ENCODE measurements at places on chromosomes 3 and 15.

- DNase-seq: no peak
These were observed 246.5 kb downstream of the MYRIP start for GRCh38 chr3:40055956-40056355.

GRCh38 chr3:138786788-138787271 is 47.9 kb downstream of the PIK3CB start:
- no peak for DNase-seq

- DNase-seq: no peak
These were observed 17.9 kb upstream of the SEC13 start for GRCh38 chr3:10338591-10339353.

DNA sequence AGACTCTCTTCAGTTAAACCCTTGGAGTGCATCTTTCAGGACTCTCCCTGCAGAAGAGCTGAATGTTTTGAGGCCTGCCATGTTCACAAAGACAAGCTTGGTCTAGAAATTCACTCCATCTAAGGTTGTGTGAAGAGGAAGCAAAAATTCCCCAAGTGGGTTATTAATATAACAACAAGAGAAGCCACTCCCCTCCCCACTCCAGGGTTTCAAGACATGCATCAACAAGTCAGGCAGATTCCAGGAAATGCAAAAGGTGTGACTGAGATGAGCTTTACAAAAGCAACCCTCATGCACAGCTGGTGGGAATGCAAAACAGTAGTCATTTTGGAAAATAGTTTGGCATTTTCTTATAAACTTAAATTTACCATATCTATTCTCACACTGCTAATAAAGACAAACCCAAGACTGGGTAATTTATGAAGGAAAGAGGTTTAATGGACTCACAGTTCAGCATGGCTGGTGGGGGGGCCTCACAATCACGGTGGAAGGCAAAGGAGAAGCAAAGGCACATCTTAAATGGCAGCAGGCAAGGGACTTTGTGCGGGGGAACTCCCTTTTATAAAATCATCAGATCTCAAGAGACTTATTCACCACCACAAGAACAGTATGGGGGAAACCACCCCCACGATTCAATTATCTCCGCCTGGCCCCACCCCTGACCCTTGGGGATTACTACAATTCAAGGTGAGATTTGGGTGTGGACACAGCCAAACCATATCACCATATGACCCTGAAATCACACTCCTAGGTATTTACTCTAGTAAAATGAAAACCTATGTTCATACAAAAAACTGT is 31.3 kb downstream of the TARS3 start:
- no peak for DNase-seq

- no peak for DNase-seq
These were observed at the start of gene DISP2 for GRCh38 chr15:40357723-40358470. DISP2 (plus strand) TSS chr15:40358219; CDS start chr15:40358322, 103 bp downstream.

DNA sequence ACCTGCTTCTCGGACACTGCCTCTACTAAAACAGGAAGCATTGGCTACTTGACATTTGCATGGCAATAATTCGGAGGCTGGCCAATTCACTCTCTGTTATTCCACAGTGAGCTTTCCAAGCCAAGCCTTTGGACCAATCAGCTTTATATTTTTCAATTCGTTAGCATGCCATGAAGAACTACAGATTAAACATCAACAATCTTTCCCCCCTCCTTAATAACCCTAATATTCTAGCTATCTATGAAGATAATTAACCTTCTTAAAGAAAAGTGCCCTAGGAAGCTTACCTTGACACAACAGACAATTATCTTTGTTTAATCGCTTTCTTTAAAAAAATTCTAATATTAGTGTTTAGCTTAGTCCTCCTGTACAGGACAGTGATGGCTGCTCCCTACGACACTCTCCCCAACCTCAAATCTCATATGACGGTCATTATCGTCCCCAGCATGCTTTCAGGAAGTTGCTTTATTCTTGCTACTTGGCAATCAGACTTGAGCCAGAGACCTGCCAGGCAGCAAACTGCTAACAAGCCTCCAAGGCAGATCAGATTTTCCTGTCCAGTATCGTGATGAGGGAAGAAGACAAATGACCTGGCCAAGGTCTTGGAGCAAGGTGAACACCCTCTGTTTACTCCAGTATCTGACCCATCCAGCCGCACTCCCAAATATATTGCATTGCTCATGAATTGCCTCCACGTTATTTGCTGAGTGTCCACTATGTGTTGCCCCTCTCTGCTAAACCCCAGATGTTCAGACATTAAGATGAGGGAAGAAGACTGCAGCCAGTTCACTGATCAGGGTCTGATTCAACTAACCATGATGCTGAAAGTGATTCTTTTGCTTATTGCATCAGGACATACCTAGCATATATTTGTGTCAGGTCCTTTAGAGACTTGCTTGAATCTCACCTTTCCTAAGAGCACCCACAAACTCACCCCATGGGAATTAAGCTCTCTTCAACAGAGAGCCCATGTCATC is 68.1 kb upstream of the LPP start:
- DNase-seq: no peak

GRCh38 chr3:26621176-26621575 is 1.4 kb upstream of the LRRC3B start:
- DNase-seq: no peak

DNA sequence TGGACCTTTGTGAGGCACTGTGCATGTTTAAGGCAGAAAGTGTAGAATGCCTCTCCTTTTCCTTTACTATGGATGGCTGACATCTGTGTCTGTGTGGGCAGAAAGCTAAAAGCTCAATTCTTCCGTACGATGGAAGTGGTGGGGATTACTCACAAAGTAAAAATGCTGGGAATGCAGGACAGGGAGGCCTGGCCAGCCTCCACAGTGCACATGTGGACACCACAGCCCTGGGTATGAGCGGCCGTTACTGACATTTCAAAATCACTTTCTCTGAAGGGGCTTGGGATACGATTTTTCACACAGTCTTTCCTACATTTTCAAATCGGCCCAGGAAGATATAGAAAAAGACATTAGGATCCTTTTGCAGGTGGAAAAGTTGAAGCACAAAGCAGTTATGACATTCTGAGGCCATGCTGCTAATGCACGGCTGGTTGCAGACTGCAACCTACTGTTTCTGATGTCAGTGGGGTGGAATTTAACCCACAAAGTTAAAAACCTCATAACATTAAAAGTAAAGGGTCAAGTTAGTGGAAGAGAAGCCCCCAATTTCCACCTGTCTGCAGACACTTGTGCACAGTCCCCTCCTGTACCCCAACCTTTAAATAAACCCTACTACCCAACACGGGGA is 27.9 kb downstream of the EHD4 start:
- peak; percentile 84 for DNase-seq

DNA sequence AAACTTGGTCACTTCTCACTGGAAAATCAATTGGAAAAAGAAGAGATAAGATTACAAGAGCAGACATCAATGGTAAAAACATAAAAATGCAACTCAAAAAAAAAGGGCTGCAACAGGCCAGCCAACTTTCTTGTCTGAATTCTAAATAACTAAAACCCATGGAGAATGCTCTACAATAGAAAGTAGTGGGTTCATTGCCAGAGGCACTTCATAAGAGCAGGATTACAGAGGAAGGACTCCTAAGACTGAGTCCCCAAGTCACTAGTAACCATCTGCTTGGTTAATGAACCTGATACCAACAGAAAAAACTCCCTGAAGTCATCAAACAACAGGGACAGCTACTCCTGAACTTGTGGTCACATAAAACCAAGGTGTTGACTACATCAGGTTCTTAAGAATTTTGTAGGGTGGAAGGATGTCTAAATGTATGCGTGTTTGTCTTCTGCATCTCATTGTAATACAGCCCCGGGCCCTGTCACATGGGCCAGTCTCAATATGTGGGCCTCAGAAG is 148.6 kb downstream of the IMPG2 start:
- no peak for DNase-seq

GRCh38 chr3:10982782-10983181 is 9.8 kb upstream of the SLC6A1 start:
- DNase-seq: no peak

- DNase-seq: no peak
These were observed 11.8 kb upstream of the RIOX2 start for GRCh38 chr3:97983933-97984491.

- DNase-seq: no peak
These were observed 101.5 kb upstream of the IQSEC1 start for GRCh38 chr3:13174803-13175135.

GRCh38 chr3:56788521-56788920 is 13.2 kb downstream of the ARHGEF3 start:
- DNase-seq: no peak

- DNase-seq: no peak
These were observed 897.6 kb upstream of the NR2F2 start for GRCh38 chr15:95432878-95433405.

DNA sequence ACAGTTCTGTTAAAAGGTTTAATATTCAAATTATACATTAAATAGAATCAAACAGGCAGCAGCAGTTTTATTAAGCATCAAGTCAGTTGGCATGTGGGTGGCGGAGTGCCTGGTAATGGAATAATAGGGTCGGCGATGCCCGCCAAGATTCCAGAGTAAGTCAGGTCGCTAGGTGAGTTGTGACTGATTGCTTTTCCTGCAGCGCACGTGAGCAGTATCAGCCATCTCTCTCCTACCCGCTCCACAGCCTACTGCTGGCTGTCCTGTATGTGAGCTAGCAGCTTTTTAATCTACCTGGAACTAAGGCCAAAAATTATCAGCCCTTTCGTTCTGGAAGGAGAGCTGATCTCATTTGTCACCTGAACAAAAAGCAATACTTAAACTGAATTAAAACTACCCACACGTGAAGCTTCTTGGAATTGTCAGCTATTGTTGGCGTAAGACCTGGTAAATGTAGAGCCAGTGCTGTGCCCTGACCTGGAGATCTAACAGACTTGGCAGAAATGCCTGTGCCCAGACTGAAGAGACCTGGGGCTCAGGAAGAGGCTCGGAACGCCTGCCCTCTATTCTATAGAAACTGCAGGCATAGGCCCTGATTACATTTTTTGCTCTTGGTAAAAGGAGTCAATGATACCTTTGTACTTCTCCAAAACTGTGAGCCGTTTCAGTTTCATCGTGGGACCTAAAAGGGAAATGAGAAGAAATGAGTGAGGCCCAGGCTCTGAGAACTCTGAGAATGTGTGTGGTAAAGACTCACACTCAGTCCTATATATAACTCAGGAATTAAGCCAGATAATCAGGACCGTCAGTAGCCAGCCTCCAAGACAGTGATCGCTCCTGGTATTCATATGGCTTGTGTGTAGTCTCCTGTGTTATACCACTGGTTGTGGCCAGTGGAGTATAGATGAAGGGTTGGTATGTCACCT is 21.9 kb downstream of the IDH3A start:
- DNase-seq: no peak

GRCh38 chr15:53323191-53323590 is 436.3 kb downstream of the WDR72 start:
- DNase-seq: no peak

GRCh38 chr3:72763751-72764440 is 84.3 kb downstream of the SHQ1 start:
- no peak for DNase-seq

GRCh38 chr3:72223116-72223515 is 438.2 kb upstream of the PROK2 start:
- no peak for DNase-seq

- DNase-seq: no peak
These were observed 92.4 kb downstream of the FNDC3B start for GRCh38 chr3:172131746-172132145.

- no peak for DNase-seq
These were observed 115.5 kb downstream of the SLC25A26 start for GRCh38 chr3:66336333-66336766.

GRCh38 chr3:114499976-114500375 is 206.1 kb downstream of the TIGIT start:
- no peak for DNase-seq

- DNase-seq: no peak
These were observed 25.3 kb downstream of the ACSBG1 start for GRCh38 chr15:78208887-78209645.

DNA sequence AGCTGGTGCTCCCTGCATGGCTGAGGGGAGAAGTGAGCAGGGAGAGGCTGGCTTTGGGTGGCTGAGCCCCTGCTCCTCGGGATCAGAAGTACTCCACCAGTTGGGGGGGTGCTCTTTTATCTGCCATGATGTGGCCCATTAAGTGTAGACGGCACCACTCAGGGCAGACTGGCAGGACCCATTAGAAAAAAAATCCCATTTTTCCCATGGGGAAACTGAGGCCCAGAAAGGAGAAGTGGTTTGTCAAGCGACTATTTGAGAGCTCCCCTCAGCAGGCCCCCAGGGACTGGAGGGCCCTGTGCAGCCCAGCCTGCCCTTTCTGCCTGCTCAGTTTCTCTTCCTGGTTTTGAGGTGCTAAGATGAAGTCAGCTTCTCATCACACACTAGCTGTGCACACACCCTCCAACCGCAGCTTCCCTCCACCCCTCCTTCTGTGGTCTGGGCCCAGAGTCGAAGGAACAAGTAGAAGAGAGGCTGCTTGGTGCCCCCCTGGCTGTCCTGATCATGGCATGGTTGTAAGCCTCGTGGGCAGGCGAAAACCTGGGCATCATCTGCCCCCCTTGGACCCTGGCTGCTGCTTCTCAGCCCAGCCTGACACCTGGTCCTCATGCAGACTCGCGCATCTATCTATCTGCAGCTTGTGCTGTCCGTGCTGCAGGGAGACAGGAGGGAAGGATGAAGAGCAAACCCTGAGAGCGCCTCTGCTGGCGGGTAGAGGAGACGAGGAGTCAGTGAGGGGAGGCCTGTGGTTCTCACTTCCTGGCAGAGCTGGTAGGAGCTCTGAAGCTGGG is 5.6 kb downstream of the CSK start:
- DNase-seq: peak; percentile 47

GRCh38 chr3:17741621-17742101 is 770 bp downstream of the TBC1D5 start:
- DNase-seq: peak; percentile 2
